ENCODE measurements at places on chromosomes 3 and 15.
A peak's percentile ranks its signal among the peaks of the same experiment; 100 is the strongest.

- no peak for DNase-seq
Measured at GRCh38 chr3:72769758-72770540, 78.3 kb downstream of the SHQ1 start.

DNA sequence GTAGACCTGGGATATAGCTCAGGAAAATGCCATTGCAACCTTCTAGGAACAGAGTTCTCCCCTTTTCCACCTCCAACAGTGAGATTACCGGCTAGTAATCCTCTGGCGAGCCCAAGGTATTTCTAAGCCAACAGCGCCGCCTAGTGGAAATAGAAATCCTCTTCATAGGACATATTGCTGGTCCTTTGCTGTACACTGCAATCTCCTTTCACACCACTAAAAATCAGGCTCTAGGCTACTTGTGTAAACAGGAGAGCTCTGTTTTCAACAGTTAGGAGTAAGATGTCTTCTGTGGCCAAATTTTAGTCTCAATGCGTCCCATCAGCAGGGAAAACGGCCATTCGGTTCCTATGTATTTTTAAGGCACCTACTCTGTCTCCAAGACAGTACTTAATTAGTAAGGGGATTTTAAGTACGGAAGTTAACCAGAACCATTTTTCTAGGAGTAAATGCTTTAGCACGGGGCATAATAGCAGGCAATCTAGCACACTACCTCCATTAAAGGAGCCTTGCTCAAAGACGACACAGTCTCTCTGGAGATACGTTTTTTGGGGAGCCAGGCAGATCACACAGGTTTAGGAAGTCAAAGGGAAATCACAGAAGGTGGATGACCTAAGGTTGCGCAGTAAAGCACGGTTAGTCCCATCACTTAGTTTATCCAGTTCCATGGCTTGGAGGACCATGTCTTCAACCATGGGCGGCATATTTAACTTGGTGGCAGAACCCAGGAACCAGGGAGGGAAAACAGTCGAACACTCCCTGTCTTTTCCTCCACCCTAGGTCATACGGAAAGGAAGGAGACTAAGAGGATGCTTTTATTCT is 43.8 kb downstream of the NCEH1 start:
- peak; percentile 83 for DNase-seq

GRCh38 chr3:102904629-102905028 is 469.8 kb downstream of the ZPLD1 start:
- DNase-seq, result no peak

DNA sequence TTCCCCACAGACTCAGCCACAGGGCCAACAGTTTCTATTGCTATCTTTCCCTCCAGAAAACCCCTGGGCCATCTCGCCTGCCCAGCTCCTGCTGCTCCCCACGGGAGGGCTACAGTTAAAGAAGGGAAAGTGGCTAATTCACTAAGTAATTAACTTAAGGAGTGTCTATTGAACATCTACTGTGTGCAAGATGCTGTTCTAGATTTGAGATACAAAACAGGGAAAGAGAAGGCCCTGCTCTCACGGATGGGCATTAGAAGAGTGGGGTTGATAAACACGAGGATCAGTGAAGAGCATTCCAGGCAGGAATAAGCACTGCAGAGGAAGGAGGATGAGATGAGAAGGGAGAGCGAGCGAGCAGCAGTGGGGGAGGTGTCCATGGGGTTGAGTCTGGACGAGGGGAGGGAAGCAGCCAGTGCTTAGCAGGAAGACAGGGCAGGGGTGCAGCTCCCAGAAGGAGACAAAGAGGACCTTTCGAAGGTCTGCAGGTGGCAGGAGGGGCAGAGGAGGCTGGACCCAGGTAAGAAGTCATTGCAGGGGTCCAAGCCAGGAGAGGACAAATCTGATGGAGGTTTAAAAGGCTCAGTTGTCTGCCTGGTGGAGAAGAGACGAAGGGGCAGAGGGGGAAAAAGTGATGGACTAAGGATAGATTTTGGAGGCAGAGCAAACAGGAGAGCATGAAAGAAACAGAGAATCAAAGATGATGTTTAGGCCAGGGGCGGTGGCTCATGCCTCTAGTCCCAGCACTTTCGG is 64.7 kb downstream of the KLF15 start:
- no peak for DNase-seq

DNA sequence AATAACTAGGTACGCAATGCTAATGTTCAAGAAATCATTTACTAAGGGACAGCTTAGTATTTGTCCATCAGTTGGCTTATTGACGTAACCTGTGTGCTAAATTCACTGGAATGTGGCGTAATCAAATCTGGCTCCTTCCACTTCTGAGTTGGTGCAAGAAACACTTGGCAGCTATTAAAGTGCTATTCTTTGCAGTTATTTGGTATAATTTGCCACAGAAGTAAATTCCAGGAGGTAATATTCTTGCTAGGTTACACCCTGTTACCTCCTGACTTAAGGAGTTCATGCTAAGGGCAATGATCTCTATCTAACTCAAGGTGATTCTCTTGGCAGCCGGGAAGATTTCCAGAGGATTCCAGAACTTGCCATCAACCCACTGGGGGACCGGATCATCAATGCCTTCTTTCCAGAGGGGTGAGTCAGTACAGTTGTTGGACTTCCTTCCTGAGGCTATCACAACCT is 25.5 kb downstream of the CHP1 start:
- no peak for DNase-seq

DNA sequence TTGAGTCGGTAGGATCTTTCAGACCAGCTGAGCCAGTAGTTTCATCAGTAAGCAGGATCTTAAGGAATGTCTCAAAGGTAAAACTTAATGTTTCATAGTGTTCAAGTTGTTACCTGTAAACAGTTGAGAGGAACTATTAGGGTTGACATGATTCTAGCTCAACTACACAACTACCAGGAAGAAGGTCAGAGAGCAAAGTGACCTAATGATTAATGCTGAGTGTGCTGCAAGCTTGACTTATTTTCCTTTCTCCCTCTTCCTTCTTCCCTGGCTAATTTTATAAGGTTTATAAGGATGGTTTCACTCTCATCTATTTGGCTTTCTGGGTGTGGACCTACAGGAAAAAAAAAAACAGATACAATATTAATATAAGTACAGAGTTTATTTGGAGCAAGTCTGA is 30.2 kb upstream of the LHFPL4 start:
- no peak for DNase-seq

- DNase-seq, result no peak
Measured at GRCh38 chr3:149134575-149134974, 5.1 kb downstream of the HPS3 start.

DNA sequence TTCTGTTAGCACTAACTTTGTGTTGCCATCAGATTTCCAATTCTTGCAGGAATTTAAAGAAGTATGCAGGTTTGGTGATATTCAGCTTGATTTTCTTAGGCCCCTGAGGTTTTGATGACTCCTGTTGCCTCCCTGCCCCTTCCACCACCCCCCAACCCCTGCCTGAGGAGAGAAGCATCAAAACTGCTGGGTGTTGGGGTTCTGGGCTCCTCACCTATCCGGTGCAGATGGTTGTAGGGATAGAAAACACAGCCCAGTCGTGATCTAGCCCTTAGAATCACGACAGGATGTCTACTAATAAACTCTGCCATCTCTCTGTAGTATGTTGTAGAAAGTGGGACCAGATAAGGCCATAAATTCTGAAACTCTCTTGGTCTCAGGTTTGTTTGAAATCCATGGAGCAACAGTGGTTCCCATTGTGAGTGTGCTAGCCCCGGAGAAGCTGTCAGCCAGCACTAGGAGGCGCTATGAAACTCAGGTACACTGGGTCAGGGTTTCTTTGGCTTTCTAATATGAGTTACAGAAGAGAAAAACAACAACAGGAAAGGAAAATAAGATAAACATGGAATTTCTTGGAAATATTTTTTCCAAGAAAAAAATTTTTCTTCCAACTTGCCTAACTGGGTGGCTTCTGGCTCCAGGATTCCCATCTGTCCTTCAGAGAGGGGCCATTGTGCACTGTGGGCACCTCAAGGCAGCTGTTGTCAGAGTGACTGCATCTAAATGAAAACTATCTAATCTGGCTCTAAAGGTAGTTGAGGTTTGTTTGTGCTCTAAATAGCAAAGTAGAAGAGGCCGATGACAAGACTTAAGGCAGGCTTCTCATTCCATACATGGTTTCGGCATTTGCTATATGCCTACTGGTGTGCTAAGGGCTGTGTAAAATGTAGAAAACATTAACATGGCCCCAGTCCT is 8.7 kb downstream of the SRP14 start:
- DNase-seq, result peak; percentile 68

DNA sequence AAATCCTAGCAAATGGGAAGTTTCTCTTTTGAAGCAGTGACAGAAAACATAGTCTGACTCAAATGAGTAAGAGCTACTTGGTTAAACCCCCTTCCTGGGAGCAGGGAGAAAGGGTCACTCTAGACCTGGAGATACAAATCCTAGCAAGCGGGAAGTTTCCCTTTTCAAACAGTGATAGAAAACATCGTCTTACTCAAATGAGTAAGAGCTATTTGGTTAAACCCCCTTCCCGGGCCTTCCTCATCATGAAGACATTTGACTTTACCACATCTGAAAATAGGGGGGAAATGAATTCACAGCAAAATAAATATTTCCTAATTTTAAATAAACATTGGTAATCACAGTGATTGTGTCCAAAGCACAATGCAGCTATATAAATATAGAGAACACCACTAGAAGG is 79.2 kb downstream of the FOXB1 start:
- DNase-seq, result no peak

DNA sequence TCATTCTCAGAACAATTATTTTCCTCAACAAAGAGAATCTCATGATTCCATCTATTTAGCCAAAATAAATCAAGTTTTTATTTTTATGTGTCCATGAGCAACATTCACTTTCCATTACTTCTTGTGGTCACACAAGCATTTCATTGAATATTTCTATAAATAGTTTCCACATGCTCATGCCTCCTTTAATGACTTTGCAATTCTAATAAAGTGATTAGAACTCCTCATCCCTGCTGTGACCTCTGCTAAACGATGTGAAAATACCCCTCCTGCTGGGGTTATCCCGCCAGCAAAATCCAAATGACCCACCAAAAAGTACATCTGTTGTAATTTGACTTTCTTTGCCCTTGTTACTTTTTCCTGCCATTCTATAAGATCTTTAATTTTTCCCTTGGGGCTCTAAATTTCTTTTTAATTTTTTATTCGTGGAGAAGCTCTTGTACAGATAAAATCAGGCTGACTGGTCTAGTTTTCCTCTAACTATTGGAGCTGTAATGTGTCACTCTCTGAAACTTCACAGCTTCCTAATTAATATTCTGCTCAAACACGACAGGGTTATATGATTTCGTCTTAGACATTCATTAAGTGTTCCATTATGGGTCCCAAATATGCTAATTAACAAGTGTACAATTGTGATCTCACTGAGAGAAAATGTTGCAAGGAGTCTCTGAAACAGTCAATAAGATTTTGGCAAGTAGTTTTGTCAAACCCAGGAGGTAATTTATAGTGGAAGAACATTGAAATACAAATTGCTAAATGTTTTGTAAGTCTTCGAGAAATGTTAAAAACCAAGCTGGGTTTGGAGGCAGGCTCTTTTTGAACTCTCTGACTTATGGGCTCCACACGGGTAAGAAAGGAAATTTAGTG is 533.1 kb upstream of the NAALADL2 start:
- DNase-seq, result no peak

GRCh38 chr3:126849768-126850167 is 133.1 kb upstream of the PLXNA1 start:
- DNase-seq, result no peak

Measured in WTC11 (cell line).